ENCODE measurements at places on chromosomes 3 and 15.

GRCh38 chr15:98241032-98241554, 280.6 kb downstream of the ARRDC4 start:
- no peak for DNase-seq

- no peak for DNase-seq
These were observed 129.4 kb upstream of the SNTN start for GRCh38 chr3:63523100-63523499.

GRCh38 chr3:64716110-64716710, 28.4 kb upstream of the ADAMTS9 start:
- DNase-seq = no peak

- DNase-seq = no peak
These were observed 350.6 kb upstream of the IL12A start for GRCh38 chr3:159637883-159638542.

DNA sequence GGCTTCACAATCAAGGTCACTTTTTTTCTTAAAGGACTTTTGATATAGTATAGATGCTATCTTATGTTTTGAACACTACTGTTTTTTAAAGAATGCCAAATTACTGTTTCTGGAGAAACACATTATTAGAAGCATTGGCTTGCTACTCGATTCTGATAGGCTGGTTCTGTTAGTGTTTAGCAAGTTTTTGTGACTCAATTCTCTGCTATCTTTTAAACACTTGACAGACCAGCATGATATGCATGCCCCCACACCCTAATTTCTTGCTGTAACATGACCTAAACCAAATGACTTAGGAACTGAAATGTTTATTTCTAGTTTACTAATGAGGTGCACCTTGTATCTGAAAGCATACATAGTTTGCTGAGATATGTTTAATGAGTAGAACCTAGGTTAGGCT, 5.5 kb upstream of the IL20RB start:
- DNase-seq = no peak

DNA sequence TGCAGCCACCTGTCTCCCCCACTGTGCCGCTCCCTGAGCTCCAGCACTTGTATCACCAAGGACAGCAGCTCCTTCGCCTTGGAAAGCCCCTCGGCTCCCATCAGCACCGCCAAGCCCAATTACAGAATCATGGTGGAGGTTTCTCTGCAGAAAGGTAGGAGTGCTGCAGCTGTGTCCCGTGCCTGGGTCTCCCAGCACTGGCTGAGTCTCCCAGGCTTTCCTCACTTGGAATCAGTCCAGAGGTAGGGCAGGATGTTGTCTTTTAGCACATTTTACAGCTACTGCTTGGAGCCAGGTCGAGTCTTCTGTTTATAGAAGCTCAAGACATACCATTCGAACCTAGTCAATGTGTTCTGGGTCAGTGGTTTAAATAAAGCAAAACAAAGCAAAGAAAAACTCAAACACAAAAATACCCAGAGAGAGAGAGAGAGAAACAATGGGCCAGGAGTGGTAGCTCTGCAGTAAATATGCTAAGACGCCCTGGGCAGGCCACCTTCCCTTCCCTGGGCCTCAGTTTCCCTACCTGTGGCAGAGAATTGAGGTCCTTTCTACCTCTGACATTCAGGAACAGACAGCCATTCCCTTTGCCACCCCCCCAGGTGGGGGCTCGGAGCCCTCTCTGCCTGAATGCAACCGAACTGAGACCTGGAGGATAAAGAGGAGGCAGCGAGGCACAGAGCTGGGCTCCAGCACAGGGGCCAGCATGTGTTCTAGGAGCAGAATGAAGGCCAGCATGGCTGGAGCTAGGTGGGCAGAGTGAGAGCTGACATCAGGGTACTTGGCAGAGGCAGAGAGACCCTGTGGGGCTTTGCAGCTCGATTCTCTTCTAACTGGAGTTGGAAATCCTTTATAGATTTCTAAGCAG, 44.1 kb downstream of the STARD5 start:
- no peak for DNase-seq

- DNase-seq = no peak
These were observed 30.0 kb upstream of the PLSCR4 start for GRCh38 chr3:146280864-146281263.

- DNase-seq = no peak
These were observed 72.6 kb downstream of the FOXB1 start for GRCh38 chr15:60076582-60077276.

GRCh38 chr3:12907729-12908128, 66.4 kb upstream of the RPL32 start:
- no peak for DNase-seq

DNA sequence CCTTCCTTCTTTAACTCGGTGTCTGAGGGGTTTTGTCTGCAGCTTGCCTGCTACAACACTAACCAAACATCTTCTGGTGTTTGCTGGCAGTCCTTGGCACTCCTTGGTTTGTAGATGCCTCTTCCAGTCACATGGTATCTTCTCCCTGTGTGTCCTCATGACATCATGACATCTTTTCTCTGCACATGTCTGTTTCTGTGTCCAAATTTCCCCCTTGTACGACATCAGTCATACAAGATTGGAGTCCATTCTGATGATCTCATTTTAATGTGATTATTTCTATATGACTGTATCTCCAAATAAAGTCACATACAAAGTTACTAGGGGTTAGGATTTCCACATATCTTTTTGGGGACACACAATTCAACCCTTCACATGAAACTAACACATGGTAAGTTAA, 152.3 kb upstream of the LRRN1 start:
- DNase-seq = no peak

DNA sequence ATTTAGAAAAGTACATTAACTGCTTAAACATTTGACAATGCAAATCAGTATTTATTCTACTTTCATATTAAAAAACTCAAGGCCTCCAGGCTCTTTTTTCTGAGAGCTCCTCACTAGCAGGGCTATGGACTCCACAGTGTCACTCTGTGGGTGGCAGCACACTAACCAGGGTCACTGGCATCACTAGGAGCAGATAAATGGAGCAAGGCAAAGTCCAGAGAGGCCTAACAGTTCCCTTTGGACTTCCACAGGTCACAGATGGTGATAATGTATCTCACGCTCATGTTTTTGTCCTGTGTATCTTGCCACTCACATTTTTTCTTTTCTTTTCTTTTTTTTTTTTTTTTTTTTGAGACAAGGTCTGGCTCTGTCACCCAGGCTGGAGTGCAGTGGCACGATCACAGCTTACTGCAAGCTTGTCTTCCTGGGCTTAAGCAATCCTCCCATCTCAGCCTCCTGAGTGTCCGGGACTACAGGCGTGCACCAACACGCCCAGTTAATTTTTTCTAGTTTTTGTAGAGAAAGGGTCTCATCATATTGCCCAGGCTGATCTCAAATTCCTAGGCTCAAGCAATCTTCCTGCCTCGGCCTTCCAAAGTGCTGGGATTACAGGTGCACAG, 7.8 kb downstream of the SPG21 start:
- no peak for DNase-seq

DNA sequence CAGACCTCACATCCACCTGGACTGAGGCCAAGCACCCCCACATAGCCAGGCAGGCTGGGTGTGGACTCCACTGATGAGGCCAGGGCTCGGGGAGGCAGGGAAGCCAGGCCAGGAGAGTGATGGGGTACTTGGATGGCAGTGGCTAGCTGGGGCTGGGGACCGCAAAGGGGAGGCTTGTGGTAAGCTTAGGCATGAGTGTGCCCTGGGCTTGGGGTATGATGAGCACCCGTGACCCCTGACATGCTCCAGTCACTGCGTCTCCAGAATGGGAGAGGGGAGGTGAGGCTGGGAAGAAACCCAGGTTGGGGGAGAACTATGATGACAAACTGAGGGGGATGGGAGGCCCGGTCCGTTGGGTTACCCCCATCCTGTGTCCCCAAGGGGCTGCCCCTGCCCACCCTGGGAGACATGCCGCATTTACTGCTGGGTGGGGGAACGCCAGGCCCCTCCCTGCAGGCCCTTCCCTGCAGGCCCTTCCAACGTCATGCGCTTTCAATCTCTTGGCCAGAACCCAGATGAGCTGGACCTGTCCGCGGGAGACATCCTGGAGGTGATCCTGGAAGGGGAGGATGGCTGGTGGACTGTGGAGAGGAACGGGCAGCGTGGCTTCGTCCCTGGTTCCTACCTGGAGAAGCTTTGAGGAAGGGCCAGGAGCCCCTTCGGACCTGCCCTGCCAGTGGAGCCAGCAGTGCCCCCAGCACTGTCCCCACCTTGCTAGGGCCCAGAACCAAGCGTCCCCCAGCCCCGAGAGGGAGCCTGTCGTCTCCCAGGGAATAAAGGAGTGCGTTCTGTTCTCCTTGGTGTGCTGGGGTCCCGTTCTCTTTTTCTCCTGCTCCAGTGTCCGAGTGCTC, 34.1 kb downstream of the TSPAN3 start:
- no peak for DNase-seq

GRCh38 chr3:35664460-35664919, 25.2 kb downstream of the ARPP21 start:
- DNase-seq = no peak

DNA sequence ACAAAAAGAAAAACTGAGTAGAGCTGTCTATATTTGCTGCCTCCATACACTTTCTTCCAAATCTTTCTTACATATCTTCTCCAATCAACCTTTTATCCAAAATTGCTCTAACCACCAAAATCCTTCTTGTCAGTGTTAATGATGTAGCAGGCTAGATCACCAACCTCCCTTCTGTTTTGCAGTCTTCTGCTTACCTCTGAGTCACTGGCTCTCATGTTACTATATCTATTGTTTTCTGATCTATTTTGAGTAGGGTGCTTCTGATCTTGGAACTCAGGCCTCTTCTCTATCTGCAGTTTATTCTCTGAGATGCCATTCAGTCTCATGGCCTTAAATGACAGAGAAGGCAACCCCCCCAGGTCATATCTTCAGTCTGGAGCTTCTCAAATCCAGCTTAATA, 26.3 kb upstream of the AADAC start:
- no peak for DNase-seq

Data from activated gamma-delta T cell treated with anti-CD3 and anti-CD28 coated beads, Interleukin-2, amount 50 U/mL, for 16 hours (primary cell).